G401 (cell line): ENCODE measurements at places on chromosomes 7 and 10. TPM values are rescaled to one million over a fixed set of nuclear protein-coding genes. Genes with fewer than 3 reads are reported as not detected.
A peak's percentile ranks its signal among the peaks of the same experiment; 100 is the strongest.

Gene SSC4D
- 8.1 and 8.5 TPM in 2 replicates for total RNA-seq

- no peak for DNase-seq
Measured at GRCh38 chr10:68230268-68230667, 1.6 kb downstream of the ATOH7 start.

Gene ZNF487
- 6.7 and 10.5 TPM in 2 replicates for total RNA-seq

- DNase-seq = no peak
Measured at GRCh38 chr7:101201695-101202602, 1.1 kb upstream of the MOGAT3 start.

DNA sequence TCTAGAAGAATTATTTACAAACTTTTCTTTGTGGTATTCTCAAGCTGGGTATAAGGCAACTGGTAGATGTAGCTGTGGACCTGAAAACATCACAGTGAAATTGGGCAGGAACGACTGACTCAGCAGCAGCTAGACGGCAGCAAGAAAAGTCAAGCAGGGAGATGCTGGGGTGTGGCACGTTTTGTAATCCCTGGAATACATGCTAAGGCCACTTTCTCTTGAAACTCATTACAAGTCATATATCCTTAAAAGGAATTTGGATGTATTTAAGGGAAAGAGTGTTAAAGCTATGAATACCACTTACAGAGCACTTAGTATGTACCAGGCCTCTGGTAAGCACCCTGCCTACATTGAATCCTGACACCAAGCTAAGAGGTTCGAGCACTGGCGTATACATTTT, 17.4 kb downstream of the BEND7 start:
- DNase-seq = no peak

- no peak for DNase-seq
Measured at GRCh38 chr10:123906884-123907652, 15.5 kb upstream of the CPXM2 start.

DNA sequence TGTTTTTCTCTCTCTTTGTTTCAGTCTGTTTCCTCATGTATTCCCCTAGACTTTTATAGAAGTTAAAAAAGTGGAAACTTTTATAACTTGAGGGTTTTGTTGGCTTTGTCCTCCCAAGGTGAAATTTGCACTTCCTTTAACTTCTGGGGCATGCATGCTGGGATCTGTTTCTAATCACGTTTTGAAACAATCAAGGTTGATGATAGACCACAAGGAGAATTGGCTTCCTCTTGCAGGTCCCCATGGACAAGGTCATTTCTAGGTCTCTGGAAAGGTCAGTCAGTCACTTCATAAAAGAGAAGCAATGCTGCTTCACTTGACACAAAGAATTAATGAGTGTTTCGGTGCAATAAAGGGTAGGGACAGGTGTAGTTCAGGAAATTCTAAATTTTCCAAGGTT, 811.8 kb upstream of the CELF2 start:
- DNase-seq = no peak

Gene CUX1
- total RNA-seq = 18.0 and 23.2 TPM in 2 replicates

GRCh38 chr7:153475239-153475638, 577.0 kb upstream of the DPP6 start:
- DNase-seq = no peak

Gene STEAP2
- 0.10 and 0.80 TPM in 2 replicates for total RNA-seq

- no peak for DNase-seq
Measured at GRCh38 chr7:66301737-66302136, 96.6 kb downstream of the TPST1 start.

DNA sequence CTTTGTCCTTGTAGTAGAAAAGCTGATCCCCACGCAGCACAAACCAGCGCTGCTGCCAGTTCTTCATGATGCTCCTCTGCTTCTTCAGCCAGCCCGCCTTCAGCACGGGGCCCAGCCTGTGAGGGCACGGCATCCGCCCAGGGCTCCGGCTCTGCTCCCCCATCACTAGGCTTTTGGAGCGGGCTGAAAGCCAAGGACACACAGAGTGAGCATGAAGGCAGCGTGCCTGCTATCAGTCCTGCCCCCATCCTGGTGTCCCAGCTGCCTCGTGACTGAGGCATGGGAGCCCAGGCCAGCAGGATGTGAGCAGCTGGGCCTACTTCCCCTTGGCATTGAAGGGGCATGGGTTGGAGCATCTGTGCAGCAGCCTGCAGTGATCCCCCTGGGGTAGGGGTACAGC, 21.9 kb downstream of the ARHGAP22 start:
- no peak for DNase-seq

- no peak for DNase-seq
Measured at GRCh38 chr7:48525736-48526732, 354.8 kb downstream of the ABCA13 start.

GRCh38 chr7:28296571-28297483, 115.5 kb upstream of the CREB5 start:
- DNase-seq = peak; percentile 7

Gene TMEM176B
- total RNA-seq = 1.8 and 7.8 TPM in 2 replicates
